ENCODE measurements at places on chromosomes 12 and 14. TPM values are rescaled to one million over a fixed set of nuclear protein-coding genes. Genes with fewer than 3 reads are reported as not detected.

The KRT2 gene
- polyA plus RNA-seq, result not detected

The GDF3 gene
- not detected for polyA plus RNA-seq

The PUS7L gene
- polyA plus RNA-seq, result 1.8 TPM

The GPR135 gene
- 2.3 TPM for polyA plus RNA-seq

GRCh38 chr12:132411457-132411856, 78.5 kb upstream of the FBRSL1 start:
- no peak for DNase-seq
- no peak overlapping the region for H3K27ac ChIP-seq
- H3K36me3 ChIP-seq, result no peaks in the 10 kb centered on the region
- H3K27me3 ChIP-seq, result peaks cover 37% of the 10 kb centered on the region
- no peaks in the 10 kb centered on the region for H3K4me1 ChIP-seq

Measured in SK-N-SH (cell line).